ENCODE measurements at places on chromosomes 3 and 15.
A peak's percentile ranks its signal among the peaks of the same experiment; 100 is the strongest.

- H3K4me1 ChIP-seq = no peaks in the 10 kb centered on the region
- H3K27me3 ChIP-seq = peaks cover 4% of the 10 kb centered on the region
- no peak overlapping the region for H3K4me3 ChIP-seq
- no peak overlapping the region for H3K27ac ChIP-seq
- H3K36me3 ChIP-seq = no peaks in the 10 kb centered on the region
Observed at GRCh38 chr3:183613366-183614285, 21.8 kb upstream of the KLHL24 start.

DNA sequence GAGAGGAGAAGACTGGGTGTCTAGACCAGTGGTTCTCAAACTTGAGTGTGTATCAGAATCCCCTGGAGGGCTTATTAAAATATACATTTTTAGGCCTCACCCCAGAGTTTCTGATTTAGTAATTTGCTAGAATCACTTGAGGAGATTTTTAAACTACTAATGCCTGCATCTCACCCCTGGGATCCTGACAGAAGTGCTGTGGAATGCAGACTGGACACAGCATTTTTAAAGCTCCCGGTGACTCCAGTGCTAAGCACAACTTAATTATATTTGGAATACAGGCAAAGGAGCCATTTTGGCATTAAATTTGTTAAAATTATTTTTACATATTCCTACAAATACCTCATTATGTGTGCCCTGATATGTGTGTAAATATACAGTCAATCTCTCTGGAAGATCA lies 26.7 kb upstream of the COL6A6 start:
- no peak overlapping the region for H3K27ac ChIP-seq
- DNase-seq = no peak
- H3K4me1 ChIP-seq = no peaks in the 10 kb centered on the region
- no peaks in the 10 kb centered on the region for H3K27me3 ChIP-seq

DNA sequence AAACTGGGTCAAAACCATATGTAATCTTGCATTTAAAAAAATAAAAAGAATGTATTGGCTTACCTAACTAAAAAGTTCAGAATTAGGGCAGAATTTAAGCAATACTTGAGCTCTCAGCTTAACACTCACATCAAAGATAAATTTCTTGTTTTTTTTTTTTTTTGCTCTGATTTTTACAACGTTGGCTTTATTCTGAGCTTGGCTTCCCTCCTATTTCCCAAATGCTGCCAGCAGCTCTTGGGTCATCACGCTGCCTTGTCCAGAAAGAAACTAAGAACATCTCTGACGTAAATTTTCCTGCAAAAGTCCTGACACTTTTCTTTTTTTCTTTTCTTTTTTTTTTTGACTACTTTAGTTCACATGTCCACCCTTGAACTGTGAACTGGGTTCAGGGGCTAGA lies 150.6 kb upstream of the TGFBR2 start:
- H3K4me3 ChIP-seq = no peak overlapping the region
- H3K36me3 ChIP-seq = no peaks in the 10 kb centered on the region
- H3K27ac ChIP-seq = no peak overlapping the region
- H3K4me1 ChIP-seq = no peaks in the 10 kb centered on the region

DNA sequence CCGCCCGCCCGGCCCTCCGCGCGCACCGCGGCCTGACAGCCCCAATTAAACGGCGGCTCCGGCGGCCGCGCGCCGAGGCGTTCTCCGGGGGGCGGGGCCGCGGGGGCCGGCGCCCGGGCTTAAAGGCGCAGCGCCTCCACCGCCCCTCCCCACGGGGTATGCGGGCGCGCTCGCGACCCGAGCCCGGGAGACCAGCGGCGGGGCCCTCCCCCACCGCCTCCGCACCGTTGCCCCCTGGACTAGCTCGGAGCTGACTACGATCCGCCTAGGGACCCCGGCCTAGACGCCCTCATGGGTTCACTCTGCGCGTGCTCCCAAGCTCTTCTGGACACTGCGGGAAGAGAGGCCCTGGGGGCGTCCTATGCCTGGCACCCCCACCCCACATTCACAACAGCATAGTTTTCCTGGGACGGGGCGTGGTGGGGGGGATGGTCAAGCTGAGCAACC lies at the start of gene DUSP7:
TSS of gene DUSP7 (minus strand) at position 51 of the 447 bp plus-strand sequence. CDS start 205 bp downstream, outside the sequence.
- peaks cover 12% of the 10 kb centered on the region for H3K36me3 ChIP-seq
- no peaks in the 10 kb centered on the region for H3K27me3 ChIP-seq
- H3K4me1 ChIP-seq = peaks cover 36% of the 10 kb centered on the region
- peak within 1 kb of the TSS; percentile 87 for H3K4me3 ChIP-seq
- peak; percentile 74 for DNase-seq
- peak within 1 kb of the TSS; percentile 89 for H3K27ac ChIP-seq

GRCh38 chr3:88311826-88312225 lies 162.1 kb downstream of the C3orf38 start:
- no peak overlapping the region for H3K27ac ChIP-seq
- no peak overlapping the region for H3K4me3 ChIP-seq
- DNase-seq = no peak
